SHP77 treated with DMSO at 0.1 percent for 48 hours (cell line): ENCODE measurements at places on chromosomes 5 and 9.

DNA sequence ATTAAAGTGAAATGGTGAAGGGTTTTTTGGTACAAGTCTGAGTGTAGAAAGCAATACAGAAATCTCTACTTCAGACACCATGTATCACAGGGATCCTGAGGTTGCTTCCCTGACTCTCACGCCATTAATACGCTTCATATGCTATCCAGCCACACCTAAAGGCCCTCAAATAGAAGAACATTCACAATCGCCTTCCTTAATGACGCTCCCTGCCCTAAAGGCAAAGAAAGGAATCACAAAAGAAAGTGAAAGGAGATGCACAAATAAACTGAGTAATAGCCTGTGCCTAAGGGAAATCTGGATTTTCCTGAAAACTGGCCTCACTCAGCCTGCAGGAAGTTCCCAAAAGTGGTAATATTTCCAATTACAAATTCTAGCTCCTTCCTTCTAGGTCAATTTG is 1002.7 kb upstream of the DMAC1 start:
- DNase-seq, result no peak

DNA sequence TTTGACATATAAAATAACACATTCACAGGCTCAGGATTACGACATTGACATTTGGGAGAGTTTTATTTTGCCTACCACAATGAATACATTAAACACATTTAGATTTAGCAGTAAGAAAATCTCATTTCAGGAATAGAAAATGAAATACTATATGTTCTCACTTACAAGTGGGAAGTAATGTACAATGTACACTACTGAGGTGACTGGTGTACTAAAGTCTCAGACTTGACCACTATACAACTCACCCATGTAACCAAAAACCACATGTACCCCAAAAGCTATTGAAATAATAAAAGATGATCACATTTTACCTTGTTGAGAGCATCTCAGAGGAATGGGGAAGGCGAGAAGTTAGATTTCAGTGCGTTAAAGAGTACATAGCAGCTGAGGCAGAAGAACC is 1202.4 kb upstream of the SEMA6A start:
- no peak for DNase-seq

DNA sequence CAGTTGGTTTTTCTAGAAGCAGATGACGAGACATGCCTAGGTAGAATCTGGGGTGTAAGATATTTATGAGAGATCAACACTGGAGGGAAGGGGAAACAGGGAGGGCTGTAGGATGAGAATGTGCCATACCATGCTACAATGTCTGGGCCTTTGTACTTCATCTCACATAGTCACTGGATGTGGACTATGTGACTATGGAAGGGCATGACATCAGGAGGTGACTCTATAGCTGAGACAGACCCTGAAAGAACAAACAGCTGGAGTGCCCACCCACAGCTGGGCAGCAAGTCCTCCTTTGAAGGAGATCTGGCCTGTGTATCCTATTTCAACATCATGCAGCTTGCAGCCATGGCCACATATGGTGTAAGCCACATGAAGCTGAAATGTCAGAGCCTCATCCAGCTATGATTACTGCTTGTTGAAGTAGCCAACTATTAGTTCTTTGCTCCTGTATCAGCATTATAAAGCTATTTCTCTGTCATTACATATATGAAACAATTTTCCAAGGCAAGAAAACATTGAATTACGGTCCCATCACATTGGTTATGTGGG is 46.2 kb upstream of the KIF2A start:
- no peak for DNase-seq

GRCh38 chr9:6545017-6545691 is 100.4 kb downstream of the GLDC start:
- no peak for DNase-seq

DNA sequence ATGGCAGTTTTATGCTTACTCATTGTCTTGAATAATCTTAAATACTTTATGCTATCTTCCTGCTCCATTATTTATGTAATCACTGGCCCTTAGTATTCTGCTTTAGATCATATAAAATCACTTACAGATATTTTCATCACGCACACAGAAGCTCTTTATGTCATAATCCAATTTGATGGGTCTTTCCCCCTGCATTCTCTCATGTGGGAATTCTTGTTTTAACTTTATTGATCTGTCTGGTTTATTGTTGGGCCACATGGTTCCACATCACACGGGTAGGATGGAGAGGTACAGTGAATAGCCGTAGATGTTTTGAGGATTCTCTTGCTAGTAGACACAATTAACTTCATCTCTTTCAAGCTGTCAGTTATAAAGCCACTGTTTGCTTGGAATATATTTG is 27.0 kb downstream of the PLPPR1 start:
- no peak for DNase-seq

DNA sequence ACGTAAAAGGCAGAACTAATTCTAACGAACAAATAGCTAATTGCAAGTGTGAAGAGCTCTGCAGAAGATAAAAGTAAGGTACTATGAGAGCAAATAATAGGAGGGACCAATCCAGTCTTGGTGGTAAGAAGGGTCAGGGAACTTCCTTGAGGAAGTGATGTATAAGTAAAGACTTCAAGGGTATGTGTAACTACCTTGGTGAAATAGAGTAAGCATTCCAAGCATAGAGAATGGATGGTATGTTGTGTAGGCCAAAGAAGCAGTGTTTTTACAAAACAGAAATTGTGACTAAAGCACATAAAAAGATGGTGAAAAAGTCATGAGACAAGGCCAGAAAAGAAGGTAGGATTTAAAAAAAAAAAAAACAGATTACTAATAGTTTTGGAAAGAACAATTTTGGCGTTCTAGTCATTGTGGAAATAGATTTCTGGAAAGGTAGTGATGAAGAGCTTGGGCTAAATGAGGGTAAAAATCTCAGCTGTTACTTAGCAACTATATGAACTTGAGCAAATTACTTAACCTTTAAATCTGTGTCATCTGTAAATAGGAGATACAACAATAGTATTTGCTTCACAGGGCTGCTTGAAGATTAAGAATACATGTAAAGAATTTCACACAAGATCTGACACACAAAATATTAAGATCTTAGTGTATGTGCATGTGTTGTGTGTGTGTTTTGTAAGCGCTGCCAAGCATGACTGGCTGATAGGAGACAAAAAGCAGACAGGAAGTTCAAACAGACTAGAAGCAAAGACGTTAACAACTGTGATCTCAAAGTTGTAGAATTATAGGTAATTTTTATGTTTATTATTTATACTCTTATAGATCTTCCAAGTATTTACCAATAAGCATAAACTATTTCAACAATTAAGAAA is 73.5 kb downstream of the NR6A1 start:
- no peak for DNase-seq

- no peak for DNase-seq
These were observed 194.4 kb upstream of the TLE4 start for GRCh38 chr9:79377339-79377855.

DNA sequence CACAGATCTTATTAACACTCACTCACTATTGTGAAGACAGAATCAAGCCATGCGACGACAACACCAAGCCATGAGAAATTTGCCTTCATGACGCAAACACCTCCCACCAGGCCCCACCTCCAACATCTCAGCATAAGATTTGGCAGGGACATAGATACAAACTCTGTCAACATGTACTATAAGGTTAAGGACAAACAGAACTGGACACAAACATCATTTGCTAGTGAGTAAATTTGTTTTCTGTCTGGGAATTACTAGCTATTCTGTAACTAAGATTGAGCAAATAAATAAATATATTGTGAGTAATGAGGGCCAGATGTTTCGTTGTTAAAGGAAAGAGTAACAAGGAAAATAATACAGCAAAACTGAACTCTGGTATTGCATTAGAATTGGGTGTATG is 15.7 kb upstream of the KCNN2 start:
- no peak for DNase-seq

GRCh38 chr9:70921136-70921535 is 200.3 kb downstream of the TRPM3 start:
- DNase-seq, result no peak

GRCh38 chr5:102099766-102100331 is 196.2 kb downstream of the SLCO4C1 start:
- DNase-seq, result peak; percentile 23

DNA sequence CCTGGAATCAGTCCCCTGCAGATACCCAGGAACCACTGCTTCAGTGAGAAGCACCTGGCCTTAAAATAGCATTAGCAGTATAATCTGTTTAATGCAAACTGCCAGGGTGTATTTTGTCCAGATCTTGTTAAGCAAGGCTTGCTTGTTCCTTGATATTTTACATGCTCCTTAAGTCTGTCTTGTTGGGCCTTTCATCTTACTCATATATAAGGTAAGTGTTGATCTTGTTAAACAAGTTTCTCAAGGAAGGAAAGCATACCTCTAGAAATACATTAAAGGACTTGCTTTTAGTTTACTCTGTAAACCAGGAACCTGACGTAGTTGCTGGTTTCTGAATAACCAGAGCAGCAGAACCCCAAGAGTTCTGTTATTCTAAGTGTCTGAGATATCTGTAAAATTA is 13.7 kb downstream of the HSPA4 start:
- DNase-seq, result no peak

DNA sequence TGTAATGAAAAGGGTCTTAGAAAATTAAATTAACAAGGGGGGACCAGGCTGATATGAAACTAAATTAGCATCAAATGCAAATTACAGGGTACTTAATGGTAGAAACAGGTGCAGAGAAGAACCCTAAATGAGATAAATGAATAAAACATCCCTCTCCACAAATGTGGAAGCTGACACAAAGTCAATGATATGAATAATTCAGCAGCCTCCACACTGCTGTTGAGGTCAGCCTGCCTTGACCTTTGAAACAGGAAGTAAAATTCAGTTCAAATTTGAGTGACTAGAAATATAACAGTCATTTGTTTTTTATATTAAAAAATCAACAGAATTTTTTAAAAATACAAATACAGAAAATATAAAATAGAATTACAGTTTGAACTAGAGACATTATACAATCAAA is 40.0 kb downstream of the EBF1 start:
- no peak for DNase-seq

- DNase-seq, result no peak
These were observed 35.6 kb downstream of the TPPP start for GRCh38 chr5:657570-657969.

DNA sequence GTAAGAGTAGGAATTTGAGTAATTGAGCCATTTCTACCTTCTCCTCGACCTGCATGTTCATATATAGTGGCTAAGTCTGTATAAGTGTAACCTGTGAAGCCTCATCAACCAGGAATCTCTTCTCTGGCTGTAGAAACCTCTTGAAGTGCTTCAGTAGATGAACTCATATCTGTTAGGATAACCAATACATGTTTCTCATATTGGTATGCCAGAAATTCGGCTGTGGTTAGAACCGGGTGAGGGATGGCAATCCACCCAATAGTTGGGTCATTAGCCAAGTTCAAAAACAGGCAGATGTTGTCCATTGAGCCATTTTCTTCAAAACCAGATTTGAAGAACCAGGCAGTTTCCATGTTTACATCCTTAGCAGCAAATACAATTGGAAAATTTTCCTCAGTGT is 28.9 kb upstream of the GSN start:
- no peak for DNase-seq

- DNase-seq, result no peak
These were observed 32.5 kb downstream of the SHB start for GRCh38 chr9:38036359-38037084.

DNA sequence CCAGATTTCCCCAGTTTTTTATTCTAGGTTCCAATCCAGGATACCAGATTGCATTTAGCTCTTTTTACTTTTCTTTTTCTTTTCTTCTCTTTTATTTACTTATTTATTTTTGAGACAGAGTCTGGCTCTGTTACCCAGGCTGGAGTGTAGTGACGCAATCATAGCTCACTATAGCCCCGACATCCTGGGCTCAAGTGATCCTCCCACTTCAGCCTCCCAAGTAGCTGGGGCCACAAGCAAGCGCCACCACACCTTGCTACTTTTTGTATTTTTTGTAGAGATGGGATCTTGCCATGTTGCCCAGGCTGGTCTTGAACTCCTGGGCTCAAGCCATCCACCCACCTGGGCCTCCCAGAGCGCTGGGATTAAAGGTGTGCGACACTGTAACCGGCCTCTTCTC is 48.4 kb downstream of the GSN start:
- no peak for DNase-seq

- DNase-seq, result no peak
These were observed 16.8 kb downstream of the CCT5 start for GRCh38 chr5:10266839-10267238.

DNA sequence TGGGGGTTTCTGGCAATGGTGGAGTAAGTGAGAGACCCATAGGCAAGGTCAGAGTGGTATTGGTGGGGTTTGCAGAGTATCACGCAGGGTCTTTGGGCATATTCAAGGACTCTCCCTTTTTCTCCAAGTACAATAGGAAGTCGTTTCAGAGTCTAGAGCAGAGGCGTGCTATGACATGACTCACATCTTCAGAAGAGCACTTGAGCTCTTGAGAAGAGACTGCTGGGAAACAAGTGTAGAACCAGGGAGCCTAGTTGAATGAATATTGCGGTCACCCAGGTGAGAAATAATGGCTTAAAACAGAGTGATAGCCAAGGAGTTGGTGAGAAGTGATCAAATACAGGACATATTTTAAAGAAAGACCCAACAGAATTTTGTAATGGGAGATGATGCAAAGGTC is 813.4 kb downstream of the TLE1 start:
- no peak for DNase-seq

GRCh38 chr5:114415760-114416159 is 53.9 kb downstream of the KCNN2 start:
- no peak for DNase-seq

DNA sequence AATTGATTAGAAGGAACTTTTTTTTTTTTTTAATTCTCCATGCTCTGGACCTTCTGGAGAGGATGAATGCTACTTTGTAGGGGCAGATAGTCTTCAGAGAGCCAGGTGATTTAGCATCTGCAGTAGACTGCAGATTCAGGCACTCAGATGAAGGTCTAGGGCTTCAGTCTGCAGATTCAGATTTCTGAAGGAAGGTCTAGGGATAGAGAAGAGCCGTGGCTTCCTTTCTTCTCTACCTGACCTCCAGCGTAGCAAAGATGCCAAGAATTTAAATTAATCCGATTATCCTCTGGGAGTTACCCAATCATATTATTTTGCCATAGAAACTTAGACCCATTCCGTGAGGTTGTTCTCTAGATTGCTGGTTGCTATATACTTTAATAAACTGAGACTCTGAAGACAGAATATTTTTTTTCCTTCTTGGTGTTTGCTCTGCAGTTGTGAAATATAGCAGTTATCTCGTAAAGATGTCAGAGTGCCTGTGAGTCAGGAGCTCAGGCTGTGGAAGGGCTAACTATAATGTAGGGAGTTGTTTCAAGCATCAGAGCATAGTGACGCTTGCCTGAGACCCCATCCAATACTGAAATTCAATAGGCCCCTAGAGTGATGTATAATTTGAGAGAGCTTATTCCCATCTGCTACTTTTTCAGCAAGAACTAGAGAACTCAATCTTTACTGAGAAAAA is 132.7 kb upstream of the SLC12A2 start:
- no peak for DNase-seq

GRCh38 chr5:25362799-25363198 is 718.0 kb upstream of the CDH10 start:
- no peak for DNase-seq

GRCh38 chr5:172616730-172617129 is 24.3 kb upstream of the NEURL1B start:
- DNase-seq, result no peak

GRCh38 chr5:71838286-71838685 is 119.2 kb downstream of the CARTPT start:
- DNase-seq, result no peak
